ENCODE measurements at places on chromosomes 4 and X.

DNA sequence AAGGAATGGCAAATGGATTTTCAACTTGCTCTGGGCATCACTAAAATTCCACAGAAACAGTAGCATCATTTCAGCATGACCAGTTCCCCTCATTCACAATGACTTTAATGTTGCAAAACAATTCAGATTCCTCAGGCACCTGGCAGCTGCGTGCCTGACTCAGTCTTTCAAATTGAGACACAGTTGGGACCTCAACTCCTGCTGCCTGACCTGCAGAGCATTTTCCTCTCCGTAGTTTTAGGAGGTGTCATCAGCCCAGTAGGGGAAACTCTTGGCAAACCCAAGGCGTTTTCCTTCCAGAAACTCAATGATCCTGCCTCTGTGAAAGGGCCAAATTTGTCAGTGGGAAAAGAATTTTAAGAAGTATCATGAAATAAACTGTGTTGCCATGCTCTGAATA, 388.9 kb downstream of the SPRY1 start:
- DNase-seq = peak; percentile 98

- no peak for DNase-seq
These were observed 99.5 kb downstream of the CCSER1 start for GRCh38 chr4:90226734-90227133.

GRCh38 chr4:76765473-76766183, 132.3 kb downstream of the SOWAHB start:
- no peak for DNase-seq

DNA sequence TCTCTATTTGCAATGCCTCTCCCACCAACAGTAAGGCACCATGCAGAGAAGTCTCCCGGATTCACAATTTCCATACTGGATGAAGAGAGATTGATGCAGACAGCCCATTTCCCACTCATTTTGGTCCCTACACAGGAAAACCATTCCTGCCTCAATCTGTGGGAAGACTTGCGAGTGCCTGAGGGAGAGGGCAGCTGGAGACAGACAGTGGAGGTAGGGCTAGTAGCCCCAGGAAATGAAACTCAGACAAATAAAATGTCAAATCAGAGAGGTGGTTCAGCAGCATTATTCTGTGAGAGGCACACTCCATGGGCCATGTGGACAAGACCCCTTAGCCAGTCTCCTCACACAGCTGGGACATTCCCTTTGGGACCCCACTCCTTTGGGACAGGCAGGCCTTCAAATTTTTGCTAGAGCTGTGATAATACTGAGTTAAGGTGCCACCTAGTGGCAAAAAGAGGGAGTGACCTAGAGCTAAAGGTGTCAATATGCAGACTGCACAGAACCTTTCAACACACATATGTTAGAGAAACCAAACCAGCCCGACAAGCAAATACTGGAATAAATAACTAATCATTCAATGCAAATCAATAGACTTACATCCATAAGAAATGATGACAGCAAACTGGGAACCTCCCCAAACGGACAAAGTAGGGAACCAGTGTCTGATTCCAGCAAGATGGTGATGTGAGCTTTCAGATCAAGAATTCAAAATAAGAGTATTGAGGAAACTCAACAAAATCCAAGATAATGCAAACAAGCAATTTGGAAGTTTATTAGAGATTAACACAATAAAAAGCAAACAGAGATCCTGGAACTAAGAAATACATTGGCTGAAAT, 1865.3 kb upstream of the AGA start:
- peak; percentile 8 for DNase-seq

DNA sequence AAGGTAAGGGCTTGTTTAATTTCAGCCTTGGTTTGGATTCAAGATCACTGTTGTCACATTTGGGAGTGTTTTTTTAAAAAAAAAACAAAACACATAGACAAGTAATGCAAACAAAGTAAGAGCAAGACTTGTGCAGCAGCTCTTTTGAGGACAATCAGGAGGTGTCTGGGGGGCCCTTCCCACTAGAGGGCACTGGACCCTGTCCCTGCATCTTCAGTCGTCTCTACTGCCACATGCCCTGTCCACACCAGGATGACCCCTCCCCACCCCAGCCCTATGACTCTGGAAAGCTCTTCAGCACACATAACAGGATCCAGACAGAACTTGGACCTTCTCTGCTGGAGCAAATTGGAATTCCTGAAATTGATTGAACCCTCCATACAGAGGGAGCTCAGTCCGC, 71.0 kb downstream of the USP46 start:
- peak; percentile 11 for DNase-seq

GRCh38 chr4:152996111-152996571, 60.0 kb downstream of the FHDC1 start:
- no peak for DNase-seq

GRCh38 chr4:105147553-105148161, 981 bp downstream of the TET2 start:
- DNase-seq = peak; percentile 54

- no peak for DNase-seq
These were observed 1456.1 kb upstream of the IGFBP7 start for GRCh38 chr4:58566260-58566659.

GRCh38 chrX:6678313-6678712, 143.4 kb upstream of the VCX3A start:
- DNase-seq = no peak

DNA sequence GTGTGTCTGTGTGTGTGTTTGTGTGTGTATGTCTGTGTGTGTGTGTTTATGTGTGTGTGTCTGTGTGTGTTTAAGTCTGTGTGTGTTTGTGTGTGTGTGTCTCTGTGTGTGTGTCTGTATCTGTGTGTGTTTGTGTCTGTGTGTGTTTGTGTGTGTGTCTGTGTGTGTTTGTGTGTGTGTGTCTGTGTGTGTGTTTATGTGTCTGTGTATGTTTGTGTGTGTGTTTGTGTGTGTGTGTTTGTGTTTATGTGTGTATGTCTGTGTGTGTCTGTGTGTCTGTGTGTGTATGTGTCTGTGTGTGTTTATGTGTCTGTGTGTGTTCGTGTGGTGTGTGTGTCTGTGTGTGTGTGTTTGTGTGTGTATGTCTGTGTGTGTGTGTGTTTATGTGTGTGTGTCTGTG, 11.4 kb downstream of the IL9R start:
- DNase-seq = no peak

DNA sequence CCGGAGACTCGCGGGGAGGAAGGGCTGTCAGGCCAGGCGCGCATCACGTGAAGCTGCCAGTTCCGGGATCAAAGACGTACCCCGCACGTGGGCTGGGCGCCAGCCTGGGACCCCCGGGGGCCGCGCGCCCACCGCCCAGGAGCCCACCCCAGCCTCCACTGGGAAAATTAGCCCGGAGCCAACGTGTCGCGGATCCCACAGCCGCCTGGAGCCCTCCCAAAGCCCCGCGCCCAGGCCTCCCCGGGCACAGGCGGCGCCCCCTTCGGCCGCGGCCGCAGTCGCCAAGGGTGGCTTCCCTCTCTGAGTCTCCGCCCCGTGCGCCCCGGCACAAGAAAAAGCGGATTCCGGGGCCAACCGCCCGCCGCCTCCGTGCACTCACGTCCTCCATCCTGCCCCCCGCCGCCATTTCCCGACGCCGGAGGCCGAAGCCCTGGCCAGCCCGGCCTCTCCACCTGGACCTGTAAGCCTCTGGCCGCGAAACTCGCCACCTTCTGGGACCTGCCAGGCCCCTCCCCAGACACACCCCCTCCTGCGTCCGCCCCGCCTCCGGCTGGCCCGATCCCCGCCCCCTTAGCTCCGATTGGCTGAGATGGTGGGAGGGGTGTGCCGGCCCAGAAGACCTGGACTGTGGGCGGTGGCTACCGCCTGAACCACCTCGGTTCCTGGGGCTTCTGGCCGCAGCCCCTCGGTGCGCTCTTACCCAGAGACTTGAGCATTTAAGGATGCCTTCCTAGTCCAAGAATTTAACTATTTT, at the start of gene TMEM192:
TMEM192 (minus strand) TSS at position 493 of the 754 bp plus-strand sequence; CDS start at position 406, 87 bp downstream.
- peak; percentile 85 for DNase-seq

- no peak for DNase-seq
These were observed 23.5 kb downstream of the IQSEC2 start for GRCh38 chrX:53257670-53258423.
